ENCODE measurements at places on chromosomes 3 and 15.
A peak's percentile ranks its signal among the peaks of the same experiment; 100 is the strongest.

DNA sequence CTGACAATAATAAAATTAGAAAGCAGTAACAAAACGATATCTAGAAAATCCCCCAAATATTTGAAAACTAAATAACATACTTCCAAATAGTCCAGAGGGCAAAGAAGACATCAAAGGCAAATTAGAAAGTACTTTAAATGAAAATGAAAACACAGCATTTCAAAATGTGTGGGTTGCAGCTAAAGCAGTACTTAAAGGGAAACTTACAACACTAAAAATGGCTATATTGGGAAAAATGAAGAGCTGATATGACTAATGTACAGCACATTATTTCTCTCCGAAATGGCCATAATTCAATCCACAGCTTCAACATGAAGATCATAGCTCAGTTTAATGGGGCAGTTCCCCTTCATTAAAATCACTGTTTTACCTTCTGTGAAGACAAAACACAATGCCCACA lies 71.9 kb downstream of the FBXL22 start:
- no peak for DNase-seq

- no peak for DNase-seq
Measured at GRCh38 chr3:141335531-141336061, 32.7 kb upstream of the ZBTB38 start.

GRCh38 chr3:38829404-38829803 lies 13.4 kb upstream of the SCN10A start:
- no peak for DNase-seq

GRCh38 chr3:146166415-146166821 lies 5.4 kb upstream of the PLOD2 start:
- DNase-seq, result no peak

GRCh38 chr15:52408823-52409222 lies 113.2 kb upstream of the MYO5C start:
- DNase-seq, result no peak

GRCh38 chr3:31408720-31409119 lies 124.0 kb upstream of the STT3B start:
- DNase-seq, result no peak

DNA sequence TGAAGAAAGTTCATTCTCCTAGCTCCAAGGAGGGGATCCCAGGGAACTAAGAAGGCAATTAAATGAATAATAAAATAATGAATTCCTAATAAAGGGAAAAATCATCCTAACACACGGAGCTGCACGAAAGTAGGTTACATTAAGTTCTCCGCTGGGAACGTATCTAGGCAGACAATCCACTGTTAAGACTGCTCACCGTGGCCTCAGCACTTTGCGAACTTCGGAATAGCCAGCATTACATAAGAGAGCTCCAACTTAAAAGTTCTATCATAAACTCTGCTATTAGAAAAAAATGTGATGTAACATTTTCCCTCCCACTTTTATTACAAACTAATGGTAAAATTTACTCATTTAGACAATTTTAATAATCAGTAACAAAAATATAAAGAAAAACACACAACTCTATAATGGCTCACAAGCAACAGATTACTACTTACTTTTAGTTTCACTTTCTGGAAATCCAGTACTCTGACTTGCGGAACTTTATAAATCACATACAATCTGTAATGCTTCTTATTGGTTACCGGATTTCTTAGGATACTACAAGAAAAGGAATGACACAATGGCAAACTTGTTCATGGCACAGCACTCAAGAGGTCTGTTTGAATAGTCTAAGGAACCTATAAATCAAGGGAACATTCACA lies 8.5 kb downstream of the SNRPA1 start:
- DNase-seq, result no peak

- no peak for DNase-seq
Measured at GRCh38 chr15:83435202-83435601, 11.9 kb upstream of the SH3GL3 start.

GRCh38 chr3:122533931-122534334 lies 19.2 kb upstream of the KPNA1 start:
- no peak for DNase-seq

DNA sequence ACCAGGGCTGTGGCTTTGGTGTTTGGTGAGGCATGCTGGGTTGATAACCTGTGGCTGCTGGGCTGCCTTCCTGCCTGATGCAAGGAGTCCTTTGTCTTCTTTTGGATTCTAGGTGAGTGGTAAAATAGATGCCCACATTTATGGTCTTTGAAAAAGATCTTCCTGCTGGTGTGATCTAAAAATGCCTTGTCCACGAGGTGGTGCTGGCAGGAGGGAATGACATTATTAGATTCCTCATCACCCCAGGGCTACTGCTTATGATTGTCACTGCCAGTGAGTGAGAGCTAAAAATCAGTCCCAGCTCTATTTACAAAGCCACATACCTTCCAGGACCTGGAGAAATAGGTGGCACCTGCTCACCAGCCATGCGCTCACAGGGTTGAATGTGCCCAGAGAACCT lies 355.5 kb upstream of the ROPN1 start:
- no peak for DNase-seq

DNA sequence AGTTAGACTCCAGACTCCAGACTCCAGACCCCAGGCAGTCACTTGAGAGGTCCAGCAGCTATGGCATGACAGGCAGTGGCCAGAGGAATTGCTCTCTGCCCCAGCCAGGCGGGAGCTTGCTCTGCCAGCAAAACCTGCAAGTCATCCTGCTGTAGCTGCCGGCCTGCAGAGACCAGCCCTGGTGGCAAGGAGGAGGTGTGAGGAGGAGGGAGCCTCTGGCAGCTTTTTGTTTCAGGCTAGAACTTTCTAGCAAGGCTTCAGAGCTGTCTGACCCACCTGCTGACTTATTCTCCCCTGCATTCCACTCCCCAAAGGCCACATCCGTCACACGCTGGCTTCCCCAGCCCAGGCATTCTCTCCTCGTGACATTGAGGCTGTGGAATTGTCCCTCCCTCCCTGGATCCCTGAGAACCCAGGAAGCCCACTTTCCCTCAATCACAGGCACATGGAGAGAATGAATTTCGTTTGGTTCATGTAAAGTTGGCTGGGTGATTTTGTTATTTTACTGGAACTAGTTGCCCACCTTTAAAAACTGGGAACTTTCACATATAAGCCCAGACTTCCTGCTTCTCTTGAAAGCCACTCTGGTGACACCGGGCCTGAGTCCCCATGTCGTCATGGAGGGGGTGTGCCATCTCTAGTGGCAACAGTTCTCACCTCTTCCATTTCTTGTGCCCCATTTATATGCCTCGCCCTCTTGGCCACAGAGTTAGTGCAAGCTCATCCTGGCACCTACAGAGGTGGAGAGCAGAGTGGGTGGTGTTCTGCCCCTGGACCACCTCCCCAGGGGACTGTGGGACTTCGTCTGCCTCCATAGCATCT lies 82.7 kb downstream of the ABHD5 start:
- peak; percentile 46 for DNase-seq

DNA sequence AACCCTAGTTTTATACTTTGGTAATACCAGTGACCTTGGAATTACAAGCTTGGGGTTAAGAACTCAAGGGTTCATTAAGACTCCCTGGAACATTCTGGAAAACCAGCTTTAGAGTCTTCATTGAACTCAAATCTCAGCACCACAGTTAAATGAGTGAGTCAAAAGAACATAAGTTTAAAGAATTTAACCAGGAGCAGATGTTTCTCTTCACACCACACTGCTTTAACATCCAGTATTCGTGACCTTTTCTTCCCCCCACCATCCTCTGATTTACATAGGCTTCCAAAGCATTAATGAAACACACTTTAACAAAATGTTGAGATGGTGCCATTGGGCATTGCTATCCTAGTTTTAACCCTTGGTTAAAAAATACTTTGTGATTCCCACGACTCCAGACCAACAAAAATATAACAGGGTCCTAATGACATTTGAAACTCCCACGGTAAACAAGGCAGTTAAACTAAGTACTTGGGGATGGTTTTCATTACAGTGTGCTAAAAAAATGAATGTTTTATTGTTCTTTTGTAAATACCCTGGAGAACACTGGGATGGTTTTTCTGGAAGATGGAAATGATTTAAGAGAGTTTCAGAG lies 123.9 kb downstream of the OXNAD1 start:
- no peak for DNase-seq

GRCh38 chr15:79366691-79367090 lies 55.8 kb downstream of the TMED3 start:
- no peak for DNase-seq

DNA sequence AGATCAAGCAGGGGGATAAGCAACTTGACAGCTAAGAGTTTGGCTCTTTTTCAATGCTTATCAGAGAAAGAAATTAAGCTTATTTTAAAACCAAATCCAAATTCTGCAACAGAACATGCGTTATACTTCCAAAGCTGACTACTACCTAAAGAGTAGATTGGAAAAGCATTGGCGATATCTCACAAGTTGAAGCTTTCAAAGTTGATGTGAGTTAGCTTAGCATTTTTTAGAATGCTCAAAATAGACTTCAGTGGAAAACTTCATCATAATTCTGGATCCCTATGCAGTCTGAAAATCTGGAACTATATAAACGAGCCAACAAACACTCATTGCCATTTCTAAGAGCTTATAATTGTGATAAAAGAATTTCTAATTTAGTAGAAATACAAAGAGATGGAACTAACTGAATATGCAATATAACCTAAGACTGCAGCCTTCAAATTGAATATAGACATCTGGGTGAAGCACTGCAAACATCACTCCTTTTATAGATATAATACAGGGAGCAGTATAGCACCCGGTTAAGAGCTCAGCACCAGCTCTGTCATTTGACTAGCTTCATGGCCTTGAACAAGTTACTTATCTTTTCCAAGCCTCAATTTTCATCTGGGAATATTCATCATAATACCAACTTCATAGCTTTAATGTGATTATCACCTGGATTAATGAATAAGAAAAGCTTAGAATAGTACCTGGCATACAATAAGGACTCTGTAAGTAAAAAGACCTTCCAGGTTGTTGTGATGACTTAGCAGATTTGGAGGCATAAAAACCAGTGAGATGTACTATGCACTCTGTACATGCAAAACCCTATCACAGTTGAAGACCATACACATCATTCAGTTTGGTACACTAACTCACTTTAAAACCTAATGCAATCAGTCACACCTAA lies 242.7 kb upstream of the TTC14 start:
- DNase-seq, result no peak

- no peak for DNase-seq
Measured at GRCh38 chr3:195352895-195353488, 82.0 kb upstream of the XXYLT1 start.

DNA sequence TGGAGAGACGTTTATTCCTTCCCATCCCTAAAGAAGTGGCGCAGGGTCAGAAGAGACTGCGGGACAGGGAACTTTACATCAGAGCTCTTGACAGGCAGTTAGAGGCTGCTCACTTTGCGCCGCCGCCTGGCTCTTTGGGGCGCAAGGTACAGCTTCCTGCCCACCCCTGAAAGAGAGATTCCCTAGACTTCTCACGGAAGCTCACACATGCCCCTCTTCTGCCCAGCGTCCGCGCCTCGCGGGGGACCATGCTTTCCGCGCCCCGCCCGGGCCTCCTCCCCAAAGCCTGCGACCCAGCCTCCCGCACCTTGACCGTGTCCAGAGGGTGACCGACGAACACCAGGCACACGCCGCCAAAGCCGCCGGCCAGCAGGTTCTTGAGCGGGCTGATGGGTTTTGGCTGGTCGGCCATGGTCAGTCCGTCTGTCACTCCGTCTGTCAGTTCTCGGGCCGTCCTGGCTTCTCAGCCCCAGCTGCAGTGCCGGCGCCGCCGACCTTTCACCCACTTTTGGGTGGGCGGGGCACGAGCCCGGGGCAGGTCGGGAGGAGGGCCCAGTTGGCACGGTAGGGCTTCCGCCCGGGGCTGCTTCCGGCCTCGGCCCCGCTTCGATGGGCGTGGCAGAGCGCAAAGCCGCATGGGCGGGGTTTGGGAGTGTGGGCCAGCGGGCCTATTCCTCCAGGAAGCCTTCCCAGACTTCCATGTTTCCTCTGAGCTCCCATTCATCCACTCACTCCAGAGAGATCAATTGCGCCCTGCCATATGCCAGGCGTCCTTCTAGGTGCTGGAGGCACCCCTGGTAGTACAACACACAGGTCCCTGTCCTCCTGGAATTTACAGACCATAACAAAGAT lies at the start of gene SLC25A20:
Gene SLC25A20, minus strand, starts transcription at position 500 of the 852 bp plus-strand sequence. Its CDS starts 88 bp downstream, at position 412.
- peak; percentile 94 for DNase-seq

DNA sequence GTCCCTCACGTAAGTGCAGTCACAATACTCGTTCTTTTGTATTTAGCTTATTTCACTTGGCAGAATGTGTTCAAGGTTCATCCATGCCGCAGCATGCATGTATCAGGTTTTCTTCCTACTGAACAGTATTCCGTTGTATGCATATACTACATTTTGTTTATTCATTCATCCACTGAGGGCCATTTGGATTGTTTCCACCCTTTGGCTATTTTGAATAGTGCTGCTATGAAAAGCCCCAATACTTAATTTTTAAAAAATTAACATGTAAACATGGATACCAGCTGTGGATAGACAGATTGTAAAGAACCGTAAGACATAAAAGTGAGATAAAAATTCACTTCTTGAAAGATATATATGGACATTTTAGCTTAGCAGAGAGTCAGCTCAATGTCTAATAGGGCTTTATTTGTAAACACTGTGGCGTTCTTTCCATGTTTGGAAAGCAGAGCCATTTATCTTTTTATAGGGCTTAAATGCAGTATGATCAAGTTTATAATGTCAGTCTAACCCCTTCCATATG lies 115.9 kb downstream of the VPS8 start:
- no peak for DNase-seq

DNA sequence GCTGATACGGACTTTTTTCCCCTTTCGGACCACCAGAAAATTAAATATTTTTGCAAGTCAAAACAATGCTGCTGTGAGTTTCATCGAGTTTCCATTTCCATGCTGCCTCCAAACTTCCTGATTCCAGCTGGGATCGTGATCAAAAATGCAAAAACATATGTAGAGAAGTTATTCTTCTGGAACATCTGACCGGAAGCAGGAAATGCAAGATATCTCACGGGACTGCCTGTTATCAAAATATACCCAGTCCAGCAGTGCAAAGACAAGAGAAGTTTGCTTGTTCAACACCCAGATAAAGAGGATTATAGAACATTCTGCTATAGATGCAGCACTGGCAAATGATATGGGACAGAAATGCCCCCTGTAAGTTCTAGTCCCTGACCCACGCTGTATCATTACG lies 726.7 kb upstream of the NR2F2 start:
- DNase-seq, result no peak

GRCh38 chr3:10753964-10754363 lies 62.1 kb upstream of the SLC6A11 start:
- DNase-seq, result peak; percentile 9

GRCh38 chr15:29071232-29071881 lies 185.6 kb downstream of the APBA2 start:
- no peak for DNase-seq

DNA sequence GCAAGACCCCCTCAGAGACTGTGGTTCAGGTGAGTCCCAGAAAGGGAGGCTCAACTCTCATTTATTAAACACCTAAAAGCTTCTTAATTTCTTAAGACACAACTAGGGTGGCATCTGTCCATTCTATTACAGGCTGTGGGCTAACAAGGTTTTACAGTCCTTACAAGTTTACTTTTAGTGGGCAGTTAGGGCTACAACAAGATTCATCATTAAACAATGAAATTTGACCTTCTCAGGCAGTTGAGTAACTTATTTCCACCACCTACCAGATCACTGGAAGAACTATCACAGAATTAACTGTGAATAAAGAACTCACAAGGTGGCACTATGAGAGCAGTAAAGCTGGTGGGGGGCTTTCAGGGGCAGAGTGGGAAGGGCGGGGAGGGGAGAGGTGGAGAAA lies 132.6 kb downstream of the PLD1 start:
- DNase-seq, result no peak

Data from coronary artery (tissue), 2 donors.